ENCODE measurements at places on chromosomes 11 and 22.

- no peak for DNase-seq
These were observed 3.8 kb downstream of the CPT1A start for GRCh38 chr11:68837583-68838571.

- no peak for DNase-seq
These were observed 45.5 kb downstream of the FAR1 start for GRCh38 chr11:13713982-13714381.

GRCh38 chr11:129279326-129280026, 87.4 kb upstream of the ARHGAP32 start:
- DNase-seq, result peak; percentile 80

- DNase-seq, result no peak
These were observed 21.9 kb downstream of the TTLL8 start for GRCh38 chr22:50035976-50036724.

GRCh38 chr11:103494491-103494890, 385.3 kb downstream of the DYNC2H1 start:
- peak; percentile 10 for DNase-seq

- no peak for DNase-seq
These were observed 31.1 kb downstream of the FAM83F start for GRCh38 chr22:40025856-40026255.

GRCh38 chr11:93747122-93747521, 5.7 kb downstream of the C11orf54 start:
- DNase-seq, result no peak

DNA sequence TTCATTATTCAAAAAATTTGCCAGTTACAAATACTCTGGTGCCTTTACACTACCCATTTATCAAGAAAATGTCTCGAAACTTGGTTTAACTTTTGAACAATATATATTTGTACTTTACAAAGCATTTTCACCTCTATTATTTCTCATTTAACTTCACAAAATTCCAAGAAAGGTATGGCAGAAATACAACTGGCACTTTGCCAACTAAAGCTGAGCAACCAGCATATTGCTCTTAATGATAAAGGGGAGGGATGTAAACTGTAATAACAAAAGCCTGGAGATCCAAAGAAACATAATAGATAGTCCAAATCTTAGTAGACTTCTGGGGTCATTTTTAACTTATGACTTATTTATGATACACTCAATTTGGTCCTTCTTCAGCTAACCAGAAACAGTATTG, 7.7 kb downstream of the PITPNB start:
- no peak for DNase-seq

DNA sequence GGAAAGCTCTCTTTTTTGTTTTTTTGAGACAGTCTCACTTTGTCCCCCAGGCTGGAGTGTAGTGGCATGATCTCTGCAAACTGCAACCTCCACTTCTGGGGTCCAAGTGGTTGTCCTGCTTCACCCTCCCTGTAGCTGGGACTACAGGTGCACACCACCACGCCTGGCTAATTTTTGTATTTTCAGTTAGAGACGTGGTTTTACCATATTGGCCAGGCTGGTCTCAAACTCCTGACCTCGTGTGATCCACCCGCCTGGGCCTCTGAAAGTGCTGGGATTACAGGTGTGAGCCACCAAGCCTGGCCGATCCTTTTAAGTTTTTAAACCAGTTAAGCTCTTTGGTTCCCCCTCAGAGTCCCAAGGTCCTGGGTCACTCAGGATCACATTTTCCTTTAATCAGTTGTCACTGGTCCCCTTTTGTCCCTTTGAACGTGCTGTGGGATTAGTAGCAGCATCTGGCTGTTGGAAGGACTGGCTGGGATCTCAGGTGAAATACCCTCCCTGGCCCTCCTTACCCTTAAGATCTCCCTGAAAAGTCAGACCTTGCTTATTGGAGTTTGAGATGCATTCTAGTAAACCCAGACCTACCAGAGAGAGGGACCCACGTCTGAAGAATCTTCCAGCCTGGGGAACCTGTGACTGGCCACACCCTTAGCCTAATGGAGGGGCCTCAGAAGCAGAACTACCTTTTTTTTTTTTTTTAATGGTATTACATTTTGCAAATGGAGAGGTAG, 8.1 kb downstream of the MALAT1 start:
- peak; percentile 93 for DNase-seq

DNA sequence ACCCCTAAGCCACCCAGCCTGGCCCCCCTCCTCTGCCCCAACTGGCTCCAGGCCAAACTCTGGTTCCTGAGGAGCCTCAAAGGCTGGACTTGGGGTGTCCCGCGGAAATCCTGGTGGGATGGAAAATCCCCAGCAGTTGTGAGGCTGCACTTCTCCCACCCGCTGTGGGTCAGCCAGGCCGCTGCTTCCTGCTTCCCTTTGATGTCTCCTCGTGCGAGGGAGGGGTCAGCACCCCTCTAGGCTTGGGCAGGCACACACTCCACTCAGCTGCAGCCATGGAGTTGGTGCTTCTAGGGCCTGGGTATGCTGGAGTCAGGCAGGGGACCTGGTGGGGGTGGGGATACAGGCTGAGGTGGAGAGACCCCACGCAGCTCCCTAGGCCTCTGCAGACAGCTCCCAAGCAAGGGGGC, 12.0 kb downstream of the KCNQ1OT1 start:
- no peak for DNase-seq

DNA sequence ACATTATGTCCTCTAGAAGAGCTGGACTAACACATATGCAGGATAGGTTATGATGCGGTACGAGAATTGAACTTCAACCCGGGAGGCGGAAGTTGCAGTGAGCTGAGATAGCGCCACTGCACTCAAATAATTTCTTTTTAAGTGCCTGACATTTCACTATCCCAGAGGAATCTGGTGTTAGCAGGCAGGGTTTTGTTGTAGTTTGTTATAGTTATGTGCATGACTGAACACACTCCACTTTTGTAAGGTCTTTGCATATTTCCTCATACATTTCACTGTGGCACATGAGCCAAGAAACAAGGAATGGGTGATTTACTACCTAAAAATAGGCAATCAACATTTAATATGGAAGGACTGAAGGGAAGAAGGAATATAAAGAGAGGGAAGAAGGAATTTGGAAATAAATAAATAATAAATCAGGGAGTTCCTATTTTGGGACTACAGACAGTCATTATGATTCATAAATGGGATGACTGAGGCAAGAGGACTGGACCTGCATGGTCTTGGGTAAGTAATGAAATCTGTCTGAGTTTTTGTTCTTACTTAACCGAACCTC, 8.7 kb upstream of the HIPK3 start:
- DNase-seq, result peak; percentile 76

GRCh38 chr11:72373163-72373562, 61.2 kb downstream of the CLPB start:
- DNase-seq, result no peak

- peak; percentile 67 for DNase-seq
These were observed 744.7 kb downstream of the KCNA4 start for GRCh38 chr11:29272019-29272654.

GRCh38 chr11:72875736-72876135, 61.5 kb downstream of the ATG16L2 start:
- DNase-seq, result no peak

DNA sequence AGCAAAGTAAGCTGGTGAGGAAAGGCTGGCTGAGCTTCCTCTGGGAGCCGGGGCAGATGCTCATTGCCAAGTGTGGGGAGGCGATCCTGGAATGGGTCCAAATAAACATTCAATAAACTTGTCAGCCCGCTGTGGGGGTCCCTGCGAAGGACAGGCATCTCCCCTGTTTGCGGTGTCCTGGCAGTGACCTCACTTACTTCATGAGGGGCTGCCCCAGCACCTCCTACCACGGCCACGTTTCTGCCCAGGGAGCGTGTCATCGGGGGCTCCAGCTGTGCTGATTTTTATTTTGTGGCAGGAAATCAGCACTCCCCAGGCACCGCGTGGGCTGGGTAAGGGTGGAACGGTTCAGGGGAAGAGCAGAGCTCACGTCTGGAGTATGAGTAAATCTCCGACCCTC, 493.9 kb upstream of the B3GAT1 start:
- no peak for DNase-seq

GRCh38 chr11:66973956-66974580, 1.0 kb upstream of the C11orf86 start:
- DNase-seq, result no peak

DNA sequence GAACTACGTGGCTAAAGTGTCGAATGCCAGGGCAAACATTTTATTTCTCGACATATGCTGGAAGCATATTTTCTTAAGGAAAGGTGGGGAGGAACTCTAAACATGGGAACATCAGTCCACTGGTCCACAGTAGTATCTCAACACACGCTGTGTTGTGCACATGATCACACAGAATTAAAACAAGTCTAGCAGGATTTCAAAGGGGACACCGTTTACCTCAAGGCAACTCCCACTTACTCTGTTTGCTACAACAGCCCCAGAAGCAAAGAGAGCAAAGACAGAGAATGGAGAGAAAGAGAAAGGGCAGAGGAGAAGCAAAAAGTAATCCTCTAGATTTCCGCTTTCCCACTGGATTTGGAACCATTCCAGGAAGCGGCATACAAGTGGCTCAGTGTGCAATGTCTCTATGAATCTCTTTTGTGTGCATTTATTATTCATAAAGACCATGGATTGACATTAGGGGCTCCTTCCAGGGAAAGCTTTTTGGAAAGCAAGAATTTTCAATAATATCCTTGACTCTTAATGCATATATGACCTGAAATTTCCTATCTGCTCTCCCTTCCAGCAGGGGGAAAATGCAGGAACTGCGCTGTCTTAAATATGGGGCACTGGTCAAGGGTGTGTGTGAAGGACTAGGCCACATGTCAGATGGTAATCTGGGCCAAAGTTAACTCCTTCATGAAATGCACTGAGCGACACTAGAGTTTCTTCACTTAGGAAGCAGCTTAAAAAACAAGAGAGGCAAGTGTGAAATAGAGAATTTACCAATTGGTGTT, 34.8 kb upstream of the CCDC34 start:
- peak; percentile 32 for DNase-seq

DNA sequence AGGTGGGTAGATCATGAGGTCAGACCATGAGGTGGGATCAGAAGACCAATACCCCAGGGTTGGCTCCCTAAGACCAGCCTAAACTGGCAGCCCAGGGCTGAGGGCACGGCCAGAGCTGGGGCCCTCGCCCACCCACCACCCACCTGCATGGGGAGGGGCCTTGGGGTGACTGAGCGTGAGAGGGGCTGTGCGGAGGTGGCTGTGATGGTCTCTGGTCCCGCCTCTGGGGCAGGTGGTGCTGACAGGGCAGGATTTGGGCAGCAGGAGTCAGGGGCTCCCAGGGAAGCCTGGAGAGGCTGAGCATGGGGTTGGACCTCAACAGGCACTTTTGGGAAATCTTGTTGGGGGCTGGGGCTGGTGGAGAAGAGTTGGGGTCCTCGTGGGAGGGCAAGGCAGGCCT, 39.8 kb upstream of the MUC5AC start:
- no peak for DNase-seq

GRCh38 chr11:134932761-134933160, 520.7 kb upstream of the B3GAT1 start:
- no peak for DNase-seq

- no peak for DNase-seq
These were observed 275.4 kb downstream of the DYNC2H1 start for GRCh38 chr11:103384652-103385051.

GRCh38 chr11:123586568-123586967, 67.9 kb downstream of the SCN3B start:
- DNase-seq, result no peak

DNA sequence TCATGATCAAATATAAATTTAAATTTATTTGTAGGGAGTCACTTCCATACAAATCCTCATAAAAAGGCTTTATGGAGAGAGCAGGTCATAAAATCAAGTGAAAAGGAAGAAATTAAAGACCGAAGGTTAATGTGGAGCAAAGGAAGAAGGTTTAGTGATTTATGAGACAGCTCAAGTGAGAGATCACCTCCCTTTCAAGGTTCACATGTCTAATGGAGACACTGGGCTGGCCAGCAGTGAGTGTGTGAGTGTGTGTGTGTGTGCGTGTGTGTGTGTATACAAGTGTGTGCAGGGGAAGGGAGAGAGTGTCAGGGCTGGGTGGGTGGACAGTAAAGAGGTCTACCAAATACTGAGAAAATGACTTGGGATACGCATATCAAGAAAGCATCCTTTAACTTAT, 251.2 kb downstream of the FAT3 start:
- no peak for DNase-seq

DNA sequence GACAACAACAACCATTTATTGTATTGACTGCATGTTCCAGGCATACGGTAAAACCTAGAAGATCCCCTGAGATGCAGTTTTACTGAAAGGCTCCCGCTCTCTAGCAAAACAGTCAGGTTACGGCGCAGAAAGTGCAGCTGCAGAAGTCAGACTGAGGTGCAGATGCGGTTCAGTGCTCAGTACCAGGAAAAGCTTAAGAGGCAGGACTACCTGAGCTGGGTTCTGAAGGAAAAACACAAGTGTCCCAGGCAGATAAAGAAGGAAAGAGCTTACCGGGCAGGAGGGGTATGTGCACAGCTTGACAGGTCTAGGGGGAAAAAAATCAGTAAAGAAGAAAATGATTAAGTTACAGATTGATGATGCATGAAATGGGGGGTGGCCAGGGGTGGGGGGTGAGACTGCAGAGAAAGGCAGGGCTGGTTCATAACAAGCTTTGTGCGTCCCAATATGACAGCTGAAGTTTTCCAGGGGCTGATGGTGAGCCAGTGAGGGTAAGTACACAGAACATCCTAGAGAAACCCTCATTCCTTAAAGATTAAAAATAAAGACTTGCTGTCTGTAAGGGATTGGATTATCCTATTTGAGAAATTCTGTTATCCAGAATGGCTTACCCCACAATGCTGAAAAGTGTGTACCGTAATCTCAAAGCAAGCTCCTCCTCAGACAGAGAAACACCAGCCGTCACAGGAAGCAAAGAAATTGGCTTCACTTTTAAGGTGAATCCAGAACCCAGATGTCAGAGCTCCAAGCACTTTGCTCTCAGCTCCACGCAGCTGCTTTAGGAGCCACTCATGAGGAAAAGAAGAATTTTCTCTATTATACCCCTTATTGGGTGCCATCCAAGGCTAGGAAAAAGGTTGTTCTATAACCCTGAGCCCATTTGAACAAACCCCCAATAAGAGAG, 11.9 kb downstream of the LARGE1 start:
- no peak for DNase-seq

DNA sequence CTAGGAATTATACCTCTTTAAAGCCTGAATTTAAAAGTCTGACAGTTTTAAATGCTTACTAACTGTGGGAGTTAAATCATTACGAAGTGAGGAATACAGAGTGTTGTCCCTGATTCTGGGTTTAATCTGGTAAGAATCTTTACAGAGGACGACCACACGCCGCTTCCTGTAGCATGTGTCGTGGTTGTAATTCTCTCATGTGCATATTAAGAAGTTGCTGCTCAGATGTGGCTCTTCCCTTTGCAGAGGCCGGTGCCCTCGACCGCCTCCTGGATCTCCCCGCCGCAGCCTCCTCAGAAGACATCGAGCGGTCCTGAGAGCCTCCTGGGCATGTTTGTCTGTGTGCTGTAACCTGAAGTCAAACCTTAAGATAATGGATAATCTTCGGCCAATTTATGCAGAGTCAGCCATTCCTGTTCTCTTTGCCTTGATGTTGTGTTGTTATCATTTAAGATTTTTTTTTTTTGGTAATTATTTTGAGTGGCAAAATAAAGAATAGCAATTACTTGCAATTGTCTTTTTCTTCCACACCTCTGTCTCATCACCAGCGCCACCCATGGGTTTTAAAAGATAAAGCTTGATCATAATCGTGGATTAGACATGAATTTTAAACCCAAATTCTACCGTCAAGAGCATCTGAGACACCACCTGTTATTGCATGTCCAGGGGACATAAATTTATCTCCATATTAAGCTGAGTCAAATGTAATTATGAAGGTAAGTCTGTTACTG, 6.5 kb downstream of the GAL start:
- DNase-seq, result no peak
